ENCODE measurements at places on chromosomes 11 and 22.

GRCh38 chr11:16862726-16863125 lies 124.3 kb downstream of the C11orf58 start:
- no peak for DNase-seq

DNA sequence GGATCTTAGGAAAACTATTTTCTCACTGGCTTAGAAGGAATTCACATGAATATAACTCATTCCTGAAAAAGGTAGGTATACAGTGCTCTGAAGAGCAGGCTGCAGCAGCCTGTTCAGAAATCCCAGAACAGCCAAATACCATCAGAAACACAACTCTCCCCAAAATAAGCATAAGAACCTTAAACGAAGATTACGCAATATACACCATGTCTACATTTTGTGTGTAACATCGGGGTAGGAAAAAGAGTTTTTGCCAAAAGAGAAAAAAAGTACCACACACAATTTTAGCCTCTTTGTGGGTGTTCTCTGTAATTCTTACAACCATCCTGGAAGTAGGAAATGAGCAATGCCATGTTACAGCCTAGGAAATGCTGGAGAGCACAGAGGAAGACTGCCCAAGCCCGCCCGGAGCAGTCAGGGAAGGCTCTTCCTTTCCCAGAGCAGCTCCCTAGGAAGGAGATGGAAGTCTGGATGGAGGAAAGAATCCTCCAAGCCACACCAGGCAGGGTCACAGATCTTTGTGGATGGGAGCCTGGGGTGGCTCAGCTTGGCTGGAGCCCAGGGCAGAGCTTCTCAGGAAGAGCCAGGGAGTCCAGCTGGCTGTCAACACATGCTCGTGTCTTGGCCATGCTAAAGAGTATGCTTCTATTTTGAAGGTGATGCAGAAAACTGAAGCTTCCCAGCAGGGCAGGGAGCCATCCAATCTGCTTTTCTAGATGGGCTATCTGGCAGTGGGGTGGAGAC lies 49.7 kb upstream of the ARFGAP3 start:
- DNase-seq = no peak

DNA sequence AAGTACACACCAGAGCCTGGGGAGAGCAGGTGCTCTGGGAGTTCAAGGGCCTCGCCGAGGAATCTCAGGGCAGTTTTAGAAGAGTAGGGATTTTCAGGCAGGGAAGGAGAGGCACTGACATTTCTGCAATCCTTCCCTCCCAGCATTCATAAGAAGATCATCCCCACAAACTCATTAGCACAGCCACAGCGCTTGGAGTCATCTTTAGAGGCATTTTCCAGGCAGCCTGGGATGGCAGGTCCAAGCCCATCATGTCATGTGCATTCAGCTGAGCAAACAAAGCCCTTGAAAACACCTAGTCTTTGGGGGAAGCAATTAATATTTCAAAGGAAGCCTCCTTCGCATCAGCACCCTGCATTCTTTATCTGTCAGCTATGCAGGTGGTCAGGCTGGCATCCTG lies 43.8 kb downstream of the MAP6 start:
- DNase-seq = no peak

- DNase-seq = no peak
Measured at GRCh38 chr22:17077255-17077654, 7.5 kb upstream of the IL17RA start.

- no peak for DNase-seq
Measured at GRCh38 chr11:132855516-132855915, 676.8 kb downstream of the OPCML start.

- no peak for DNase-seq
Measured at GRCh38 chr11:111698852-111699559, 67.2 kb downstream of the PPP2R1B start.

DNA sequence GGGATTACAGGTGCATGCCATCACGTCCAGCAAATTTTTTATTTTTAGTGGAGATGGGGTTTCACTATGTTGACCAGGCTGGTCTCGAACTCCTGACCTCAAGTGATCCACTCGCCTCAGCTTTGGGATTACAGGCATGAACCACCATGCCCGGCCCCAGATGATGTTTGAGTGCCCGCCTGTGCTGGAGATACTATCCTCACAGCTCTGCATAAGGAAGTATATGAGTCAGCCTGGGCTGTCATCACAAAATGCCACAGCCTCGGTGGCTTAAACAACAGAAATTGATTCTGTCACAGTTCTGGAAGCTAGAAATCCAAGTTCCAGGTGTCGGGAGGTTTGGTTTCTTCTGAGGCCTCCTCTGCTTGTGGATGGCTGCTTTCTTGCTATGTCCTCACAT lies 119.3 kb downstream of the OSBP2 start:
- no peak for DNase-seq

DNA sequence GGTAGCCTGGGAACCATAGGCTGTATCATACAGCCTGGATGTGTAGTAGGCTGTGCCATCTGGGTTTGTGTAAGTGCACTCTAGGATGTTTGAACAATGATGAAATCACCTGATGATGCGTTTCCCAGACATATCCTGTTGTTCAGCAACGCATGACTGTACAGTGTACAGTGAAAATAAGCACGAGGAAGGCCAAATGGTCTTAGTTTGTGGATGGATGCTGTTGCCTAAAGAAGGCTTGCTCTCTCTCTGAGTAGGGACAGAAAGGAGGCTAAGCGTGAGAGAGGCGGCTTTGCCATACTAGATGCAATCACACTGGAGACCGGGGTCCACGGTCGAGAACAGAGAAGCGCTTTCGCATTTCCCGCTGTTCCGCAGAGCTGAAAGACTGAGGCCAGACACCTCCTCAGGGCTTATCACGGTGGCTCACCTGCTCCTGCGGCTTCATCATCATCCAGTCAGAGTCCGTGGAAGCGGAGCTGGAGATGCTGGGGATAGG lies 27.6 kb upstream of the APLP2 start:
- DNase-seq = no peak

GRCh38 chr11:12546660-12547059 lies 127.6 kb upstream of the TEAD1 start:
- DNase-seq = no peak

- no peak for DNase-seq
Measured at GRCh38 chr22:40400159-40400558, 29.8 kb downstream of the SGSM3 start.

DNA sequence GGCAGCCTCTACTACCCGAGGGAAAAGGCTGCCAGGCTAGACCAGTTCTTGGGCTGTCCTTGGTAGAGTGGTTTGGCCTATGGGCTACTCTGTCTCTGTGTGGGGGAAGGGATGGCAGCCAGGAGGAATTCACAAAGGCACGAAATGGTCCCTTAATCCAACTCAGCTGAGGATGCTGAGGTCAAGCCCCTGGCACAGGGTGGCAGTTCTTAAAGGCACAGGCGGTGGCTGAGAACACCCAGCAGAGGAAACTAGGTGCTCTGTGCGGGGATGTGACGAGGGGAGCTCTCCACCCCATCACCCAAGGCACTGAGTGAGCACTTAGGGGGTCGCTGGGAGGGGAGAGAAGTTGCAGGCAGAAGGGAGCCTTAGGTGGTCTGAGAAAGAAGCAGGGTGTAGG lies at the start of gene MFRP:
Gene MFRP (minus strand): TSS at position 101 of the 400 bp plus-strand sequence. CDS start 192 bp downstream, outside the sequence.
- DNase-seq = no peak

GRCh38 chr11:70139785-70140410 lies 61.8 kb downstream of the ANO1 start:
- DNase-seq = no peak
